ENCODE measurements at places on chromosomes 7 and 10.

DNA sequence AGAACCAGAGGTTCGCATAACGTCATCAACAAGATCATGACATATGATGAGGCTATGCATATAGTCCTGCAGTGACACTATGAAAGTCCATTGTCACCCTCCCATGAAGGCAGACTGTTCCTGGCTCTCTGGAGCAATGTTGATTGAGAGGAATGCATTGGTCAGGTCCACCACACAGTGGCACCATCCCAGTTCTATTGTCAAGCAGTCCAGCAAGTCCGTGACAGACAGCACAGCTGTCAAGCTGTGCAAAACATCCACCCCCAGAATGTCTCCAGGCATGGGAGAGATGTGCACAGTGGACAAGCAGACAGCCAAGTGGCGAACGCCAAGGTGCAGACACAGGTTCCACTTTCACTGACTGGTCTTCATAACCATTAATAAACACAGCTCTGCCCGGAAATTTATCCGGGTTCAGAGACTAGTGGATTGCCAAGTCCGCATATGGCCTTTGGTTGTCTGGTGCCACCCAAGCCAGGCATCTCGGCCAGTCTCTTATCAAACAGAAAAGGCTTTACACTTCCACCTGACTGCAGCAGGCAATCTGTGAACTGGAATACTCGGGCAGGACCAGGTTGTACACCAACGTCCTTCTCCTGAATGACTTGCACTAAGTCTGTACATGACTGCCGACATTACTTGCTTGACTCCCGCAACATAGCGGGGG, 7.2 kb downstream of the RNF133 start:
- DNase-seq, result no peak

DNA sequence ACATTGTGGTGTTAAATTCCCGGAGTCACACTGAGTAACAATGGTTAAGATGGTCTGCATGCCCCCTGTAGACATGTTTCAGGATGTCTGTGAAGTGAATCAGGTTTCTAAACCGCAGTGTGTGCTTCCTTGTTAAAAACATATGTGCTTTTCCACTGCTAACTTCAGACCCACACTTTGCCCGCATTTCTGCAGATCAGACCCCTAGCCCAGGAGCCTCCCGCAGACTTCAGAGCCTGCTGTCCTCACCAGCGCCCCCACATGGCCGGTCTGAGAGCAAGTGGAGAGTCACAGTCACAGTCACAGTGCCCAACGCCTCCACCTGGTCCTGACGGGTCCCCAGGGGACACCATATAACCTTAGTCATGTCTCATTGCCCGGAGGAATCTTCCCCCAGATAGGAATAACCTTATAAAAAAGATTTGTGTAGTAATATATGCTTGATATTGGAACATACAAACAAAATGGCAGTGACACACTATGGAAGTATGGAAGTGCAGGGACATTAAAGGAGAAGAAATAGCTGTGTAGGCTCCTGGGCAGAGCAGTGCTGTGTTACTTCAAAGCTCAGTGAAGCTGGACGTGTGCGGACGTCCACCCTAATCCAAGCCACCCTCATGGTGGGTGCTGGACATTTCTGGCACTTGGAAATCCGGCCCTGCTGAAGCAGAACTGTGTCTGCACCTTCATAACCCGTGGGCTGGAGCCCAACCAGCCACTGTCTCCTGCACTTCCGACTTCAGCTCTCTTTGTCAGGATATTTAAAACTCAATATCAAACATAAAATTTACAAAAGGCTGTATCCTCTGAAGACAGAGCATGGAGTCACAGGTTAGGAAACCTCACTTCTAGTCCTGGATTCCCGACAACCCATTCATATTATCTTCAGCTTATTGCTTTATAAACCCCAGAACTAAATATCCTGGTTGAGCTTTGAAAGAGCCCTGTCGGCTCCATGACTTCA, 29.0 kb downstream of the GSTO2 start:
- DNase-seq, result no peak

DNA sequence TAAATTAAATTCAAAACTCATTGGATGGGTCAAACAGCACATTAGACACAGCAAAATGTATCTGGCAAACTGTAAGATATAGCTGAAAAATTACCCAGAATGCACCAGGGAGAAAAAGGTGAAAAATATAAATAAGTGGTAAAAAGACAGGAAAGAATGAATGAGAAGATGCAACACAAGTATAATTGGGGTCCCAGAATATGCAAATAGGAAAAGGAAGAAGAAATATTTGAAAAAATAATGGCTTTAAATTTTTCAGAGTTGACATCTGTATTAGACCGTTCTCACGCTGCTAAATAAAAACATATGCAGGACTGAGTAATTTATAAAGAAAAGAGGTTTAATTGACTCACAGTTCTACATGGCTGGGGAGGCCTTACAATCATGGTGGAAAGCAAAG, 167.7 kb upstream of the PLXNA4 start:
- DNase-seq, result no peak

DNA sequence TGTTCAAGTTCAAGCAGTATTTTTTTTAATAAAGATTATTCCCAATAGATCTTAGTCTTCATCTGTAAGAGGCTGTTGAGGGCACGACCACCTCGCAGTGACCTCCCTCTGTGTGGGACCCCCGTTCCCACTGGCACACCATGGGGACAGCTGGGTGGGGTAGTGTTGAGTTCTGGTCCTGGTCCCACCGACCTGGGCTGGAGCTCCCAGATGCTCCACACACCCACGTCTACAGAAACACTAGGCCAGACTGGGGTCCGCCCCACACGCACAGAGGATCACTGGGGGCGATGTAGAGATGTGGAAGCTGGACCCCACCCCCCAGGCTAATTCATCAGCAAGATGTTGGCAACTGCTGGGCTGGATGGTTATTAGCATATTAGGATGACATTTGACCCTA, 623.6 kb downstream of the PTPRN2 start:
- no peak for DNase-seq

DNA sequence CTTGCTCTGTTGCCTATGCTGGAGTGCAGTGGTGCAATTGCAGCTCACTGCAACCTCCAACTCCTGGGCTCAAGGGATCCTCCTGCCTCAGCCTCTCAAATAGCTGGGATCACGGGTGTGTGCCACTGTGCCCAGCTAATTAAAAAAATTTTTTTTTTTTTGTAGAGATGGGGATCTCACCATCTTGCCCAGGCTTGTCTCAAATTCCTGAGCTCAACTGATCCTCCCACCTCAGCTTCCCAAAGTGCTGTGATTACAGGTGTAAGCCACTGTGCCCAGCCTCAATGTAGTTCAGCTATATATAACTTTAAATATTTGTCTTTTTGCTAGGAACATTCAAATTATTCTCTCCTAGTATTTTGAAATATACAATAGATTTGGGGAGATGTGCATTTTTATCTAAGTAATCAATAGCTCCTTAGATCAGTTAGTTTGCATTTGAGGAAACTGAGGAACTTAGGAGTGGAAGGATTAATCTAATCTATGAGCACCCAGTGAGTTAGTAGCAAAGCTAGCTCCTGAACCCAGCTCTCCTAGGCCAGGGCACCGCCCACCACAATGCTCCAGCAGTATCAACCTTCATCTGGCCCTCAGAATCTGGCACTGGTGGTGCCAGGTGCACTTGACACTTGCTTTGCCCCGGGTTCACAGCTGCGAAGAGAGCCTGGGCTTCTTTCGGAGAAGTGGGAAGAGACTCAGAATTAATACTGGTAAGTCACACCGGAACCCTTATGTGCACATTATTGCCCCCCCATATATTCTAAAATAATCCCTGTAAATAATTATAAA, 5.9 kb upstream of the LRMDA start:
- DNase-seq, result no peak

GRCh38 chr10:23361665-23362064, 17.1 kb upstream of the C10orf67 start:
- DNase-seq, result no peak

GRCh38 chr7:6440381-6440780, 7.4 kb downstream of the DAGLB start:
- no peak for DNase-seq

GRCh38 chr10:15678851-15679250, 40.9 kb downstream of the ITGA8 start:
- DNase-seq, result no peak

GRCh38 chr7:157391036-157391710, 54.4 kb downstream of the DNAJB6 start:
- DNase-seq, result no peak

DNA sequence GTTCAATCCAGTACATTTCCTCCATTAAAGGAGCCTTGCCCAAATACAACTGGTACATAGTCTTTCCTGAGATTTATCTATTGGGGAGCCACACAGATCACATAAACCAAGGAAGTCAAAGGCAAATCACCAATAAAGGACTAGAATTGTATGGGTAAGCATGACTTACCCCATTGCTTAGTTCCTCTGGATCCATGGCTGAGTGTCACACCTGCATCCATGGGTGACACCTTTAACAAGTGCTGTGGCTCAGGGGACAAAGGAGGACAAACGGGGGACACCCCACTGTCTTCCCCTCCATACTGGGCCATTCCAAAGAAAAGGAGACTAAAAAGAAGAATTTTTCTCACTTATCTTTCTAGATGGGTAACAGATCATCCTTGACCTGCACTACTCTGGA, 30.4 kb downstream of the ZNF92 start:
- DNase-seq, result no peak

DNA sequence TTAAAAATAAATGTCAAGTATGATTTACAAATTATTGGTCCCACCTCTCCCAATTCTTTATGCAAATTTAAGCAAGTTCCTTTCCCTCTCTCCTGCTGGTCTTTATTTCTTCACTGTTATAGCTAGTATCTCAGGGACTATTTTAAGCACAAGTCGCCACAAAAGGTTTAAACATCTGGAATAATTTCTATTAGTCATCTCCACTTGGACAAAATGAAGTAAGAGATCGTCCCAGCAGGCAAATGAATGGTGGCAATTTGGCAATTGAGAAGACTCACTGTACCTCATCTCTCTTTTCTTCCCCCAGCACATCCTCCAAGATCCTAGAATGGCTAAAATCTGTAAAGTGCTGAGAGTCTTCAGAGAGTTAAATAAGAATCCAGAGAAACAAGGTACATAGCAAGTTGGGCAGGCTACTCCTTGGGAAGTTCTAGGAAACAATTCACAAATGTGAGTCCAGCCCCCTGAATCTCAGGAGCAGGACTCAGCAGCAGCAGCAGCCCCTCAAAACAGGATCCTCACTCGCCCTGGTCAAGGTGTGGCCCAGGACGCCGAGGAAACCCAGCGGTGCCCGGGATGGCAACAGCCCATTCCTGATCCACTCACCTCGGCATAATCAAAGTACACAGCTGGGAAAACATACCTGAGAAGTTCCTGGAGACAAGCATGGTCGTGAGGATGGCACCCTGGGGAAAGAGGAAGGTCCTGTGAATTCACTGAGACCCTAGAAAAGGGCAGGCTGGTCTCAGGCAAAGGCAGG, 30.3 kb upstream of the NDST2 start:
- DNase-seq, result no peak

GRCh38 chr7:74379938-74380337, 73.8 kb upstream of the GTF2IRD1 start:
- DNase-seq, result no peak

GRCh38 chr7:30559611-30560010, 35.1 kb upstream of the GARS1 start:
- no peak for DNase-seq

DNA sequence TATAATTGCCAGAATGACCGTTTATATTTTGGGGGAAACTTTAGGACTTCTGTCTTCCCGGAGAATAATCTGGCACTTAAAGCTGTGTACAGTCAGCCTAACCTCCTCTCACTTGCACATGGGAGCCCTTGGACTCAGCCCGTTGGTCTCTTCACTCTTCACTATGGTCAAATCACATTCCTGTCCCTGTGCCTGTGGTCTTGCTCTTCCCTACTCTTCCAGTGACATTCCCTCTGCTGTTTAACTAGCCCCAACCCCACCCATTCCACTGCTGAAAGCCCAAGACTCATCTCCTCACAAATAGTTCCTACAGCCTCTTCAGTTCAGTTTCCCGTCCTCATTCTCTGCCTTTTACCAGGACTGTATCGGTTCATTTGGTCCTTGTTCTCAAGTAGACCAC, 135.0 kb downstream of the DYNC1I1 start:
- peak; percentile 17 for DNase-seq

GRCh38 chr7:151829707-151830106, 47.2 kb downstream of the PRKAG2 start:
- DNase-seq, result no peak

DNA sequence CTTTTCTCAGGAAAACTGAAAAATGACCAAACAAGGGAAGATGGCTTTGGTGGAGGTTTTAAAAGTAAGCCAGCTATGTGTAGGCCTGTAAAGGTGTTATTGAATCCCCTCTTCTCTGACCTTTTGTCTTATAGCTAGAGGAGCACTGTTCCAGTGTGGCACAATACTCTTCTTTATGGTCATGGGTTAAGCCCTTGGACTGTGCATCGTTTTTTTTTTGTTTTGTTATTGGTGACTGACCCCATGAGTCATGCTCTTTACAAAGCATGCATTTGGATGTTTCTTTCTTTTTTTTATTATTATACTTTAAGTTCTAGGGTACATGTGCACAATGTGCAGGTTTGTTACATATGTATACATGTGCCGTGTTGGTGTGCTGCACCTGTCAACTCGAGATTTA, 19.6 kb upstream of the FAM25A start:
- no peak for DNase-seq

- DNase-seq, result no peak
These were observed 48.7 kb upstream of the ZMIZ1 start for GRCh38 chr10:79020015-79020491.

DNA sequence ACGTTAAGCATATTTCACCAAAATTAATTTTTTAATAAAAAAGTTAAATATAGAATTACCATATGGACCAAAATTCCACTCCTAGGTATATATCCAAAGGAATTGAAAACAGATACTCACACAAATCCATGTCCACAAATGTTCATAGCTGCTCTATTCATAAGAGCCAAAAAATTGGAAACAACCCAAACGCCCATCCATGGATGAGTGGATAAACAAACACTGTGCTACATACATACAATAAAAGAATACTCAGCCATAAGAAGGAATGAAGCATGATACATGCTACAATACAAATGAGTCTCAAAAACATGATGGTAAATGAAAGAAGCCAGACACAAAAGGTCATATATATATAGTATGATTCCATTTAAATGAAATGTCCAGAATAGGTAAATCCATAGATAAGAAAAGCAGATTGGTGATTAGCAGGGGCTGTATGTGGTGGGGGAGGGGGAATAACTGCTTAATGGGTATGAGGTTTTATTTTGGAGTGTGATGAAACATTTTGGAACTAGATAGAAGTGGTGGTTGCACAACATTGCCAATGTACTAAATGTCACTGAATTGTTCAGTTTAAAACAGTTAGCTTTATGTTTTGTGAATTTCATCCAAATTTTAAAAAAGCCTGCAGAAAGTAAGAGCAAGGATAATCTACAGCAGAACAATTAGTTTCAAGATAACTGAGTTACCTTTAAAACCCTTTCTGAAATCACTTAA, 101.2 kb upstream of the EFCAB10 start:
- no peak for DNase-seq

DNA sequence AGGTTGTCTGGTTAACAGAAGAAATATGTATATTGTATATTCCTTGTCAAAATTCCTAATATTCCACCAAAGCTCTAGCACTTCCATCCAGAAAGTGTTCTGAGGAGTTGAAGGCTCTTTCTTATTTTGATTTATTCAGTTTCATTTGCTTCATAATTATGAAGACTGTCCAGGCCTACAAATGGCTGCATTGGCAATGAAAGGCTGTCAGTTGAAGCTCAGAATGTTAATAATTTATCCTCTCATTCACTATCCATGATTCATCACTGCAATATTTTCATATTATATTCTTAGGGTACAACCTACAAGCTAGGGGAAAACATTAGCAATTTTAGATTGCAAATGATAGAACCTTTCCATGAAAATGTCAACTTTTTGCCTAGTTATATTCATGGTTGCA, 57.3 kb downstream of the ARID5B start:
- DNase-seq, result no peak

Measured in SW480 (cell line).